ENCODE measurements at places on chromosomes 6 and 20.

GRCh38 chr20:25015986-25016385, 23.4 kb upstream of the APMAP start:
- DNase-seq, result no peak

DNA sequence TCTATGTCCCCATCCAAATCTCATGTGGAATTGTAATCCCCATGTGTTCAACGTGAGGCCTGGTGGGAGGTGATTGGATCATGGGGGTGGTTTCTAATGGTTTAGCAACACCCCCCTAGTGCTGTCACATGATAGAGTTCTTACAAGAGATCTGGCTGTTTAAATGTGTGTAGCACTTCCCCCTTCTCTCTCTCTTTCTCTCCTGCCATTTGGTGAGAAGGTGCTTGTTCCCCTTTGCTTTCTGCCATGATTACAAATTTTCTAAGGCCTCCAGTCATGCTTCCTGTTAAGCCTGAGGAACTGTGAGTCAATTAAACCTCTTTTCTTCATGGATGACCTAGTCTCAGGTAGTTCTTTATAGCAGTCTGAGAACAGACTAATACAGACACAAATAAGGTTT, 165.4 kb downstream of the OGFRL1 start:
- DNase-seq, result no peak

DNA sequence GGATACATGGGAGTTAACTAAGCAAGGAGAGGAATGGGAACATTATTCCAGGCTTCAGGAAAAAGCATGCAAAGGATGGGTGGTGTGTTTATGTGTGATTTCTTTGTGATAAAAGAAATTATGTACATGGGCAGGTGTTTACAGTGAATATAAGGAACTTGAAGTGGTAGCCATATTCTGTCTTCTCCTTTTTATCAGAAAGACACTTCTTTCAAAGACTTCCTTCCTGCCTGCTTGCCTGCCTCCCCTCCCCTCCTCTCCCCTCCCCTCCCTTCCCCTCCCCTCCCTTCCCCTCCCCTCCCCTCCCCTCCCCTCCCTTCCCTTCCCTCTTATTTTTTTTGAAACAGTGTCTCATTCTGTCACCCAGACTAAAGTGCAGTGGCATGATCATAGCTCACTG, 14.4 kb downstream of the CYB5R4 start:
- DNase-seq, result no peak

GRCh38 chr6:93418033-93418407, 1.3 kb downstream of the EPHA7 start:
- no peak for DNase-seq

GRCh38 chr6:14732844-14733757, 512.8 kb upstream of the JARID2 start:
- no peak for DNase-seq

- DNase-seq, result no peak
These were observed 14.4 kb downstream of the EXOC2 start for GRCh38 chr6:678520-678919.

GRCh38 chr6:110307368-110307767, 50.8 kb downstream of the METTL24 start:
- DNase-seq, result no peak

DNA sequence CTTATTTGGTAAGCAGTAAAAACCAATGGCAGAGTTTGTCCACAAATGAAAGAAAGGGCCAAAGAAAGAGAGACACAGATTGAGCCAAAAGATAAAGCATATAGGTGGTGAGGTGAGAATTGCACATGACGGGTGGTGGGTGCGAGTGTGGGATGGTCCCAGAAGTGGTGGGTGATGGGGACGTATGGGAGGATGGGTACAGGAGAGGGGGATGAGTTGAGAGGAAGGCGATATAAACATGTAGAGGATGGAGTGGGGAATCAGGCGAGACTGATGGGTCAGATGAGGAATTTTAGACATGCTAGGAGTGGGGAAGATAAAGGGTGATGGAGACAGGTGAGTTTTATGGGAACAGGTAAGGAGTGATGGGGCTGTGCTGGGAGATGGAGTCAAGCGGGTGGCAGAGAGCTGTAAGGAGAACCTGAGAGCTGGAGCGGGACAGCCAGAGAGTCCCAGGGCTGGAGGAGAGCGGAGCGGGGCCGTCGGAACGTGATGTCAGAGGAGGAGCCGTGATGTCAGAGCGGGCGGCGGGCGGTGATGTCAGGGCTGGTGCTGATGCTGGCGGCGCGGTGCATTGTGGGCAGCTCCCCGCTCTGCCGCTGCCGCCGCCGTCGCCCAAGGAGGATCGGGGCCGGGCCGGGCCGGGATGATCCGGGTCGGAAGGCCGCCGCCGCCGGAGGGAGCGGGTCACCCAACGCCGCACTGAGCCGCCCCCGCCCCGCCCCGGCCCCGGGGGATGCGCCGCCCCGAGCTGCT, at the start of gene TTBK1:
Gene TTBK1 (plus strand): TSS at position 574 of the 756 bp plus-strand sequence. CDS start 3,180 bp downstream, outside the sequence.
- peak; percentile 32 for DNase-seq

GRCh38 chr20:57396212-57396983, 5.2 kb downstream of the RBM38 start:
- DNase-seq, result no peak

DNA sequence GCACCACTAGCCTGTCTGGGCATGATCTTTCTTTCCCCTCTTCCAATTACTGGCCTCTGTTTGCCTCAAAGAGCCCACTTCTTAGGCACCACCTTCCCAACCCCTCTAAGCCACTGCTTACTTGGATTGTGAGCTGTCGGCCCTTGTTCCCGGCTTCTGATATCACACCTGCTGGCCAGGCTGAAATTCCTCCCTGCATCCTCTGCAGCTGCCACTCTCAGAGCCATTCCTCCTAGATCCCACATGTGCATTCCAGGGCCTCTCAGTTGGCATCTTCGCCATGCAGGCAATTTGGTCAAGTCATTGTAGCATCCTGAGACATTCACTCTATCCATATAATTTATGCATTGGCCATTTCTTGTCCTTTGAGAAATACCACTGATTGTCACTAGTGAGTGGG, 135.9 kb downstream of the OLIG3 start:
- no peak for DNase-seq

- no peak for DNase-seq
These were observed 45.1 kb downstream of the OGFRL1 start for GRCh38 chr6:71333697-71334096.

DNA sequence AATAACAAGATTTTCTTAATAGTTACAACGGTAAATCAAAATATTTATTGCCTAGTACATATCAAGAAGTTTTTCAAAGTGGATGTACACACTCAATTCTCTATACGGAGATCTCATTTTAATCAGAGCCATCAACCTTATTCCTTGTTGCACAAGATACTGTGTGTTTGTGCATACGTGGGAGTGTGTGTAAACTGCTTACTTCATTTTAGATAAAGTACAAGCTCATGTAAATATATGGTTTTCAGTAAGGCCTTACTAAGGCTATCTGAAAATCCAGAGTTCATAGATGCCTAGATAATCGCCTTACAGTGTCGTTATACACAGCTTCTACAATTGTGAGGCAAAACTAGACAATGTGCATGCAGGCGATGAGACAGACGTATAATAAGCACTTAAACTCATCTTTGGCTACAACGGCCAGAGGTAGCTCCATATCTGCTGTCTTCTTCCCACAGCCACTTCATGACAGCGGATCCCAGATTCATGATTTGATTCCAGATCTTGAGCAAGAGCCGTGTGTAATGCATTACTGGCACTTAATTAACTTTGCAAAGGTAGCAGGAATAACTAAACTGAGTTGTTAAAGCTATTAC, 2.5 kb downstream of the PERP start:
- no peak for DNase-seq

DNA sequence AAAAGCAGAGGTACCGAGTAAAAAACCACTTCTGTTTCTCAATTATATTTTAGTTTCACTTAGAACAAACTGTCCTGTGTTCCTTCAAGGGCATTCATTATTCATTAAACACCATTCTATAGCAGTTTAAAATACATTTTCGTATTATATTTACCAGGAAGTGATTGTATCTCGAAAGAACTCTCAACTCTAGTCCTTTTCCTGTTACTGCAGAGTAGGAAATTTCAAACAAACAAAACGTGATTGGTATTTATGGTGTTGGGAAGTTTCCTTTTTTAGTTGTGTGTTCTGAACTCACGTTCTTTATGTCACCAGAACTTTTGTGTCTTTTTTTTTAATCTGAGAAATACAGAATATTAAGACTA, 139.5 kb upstream of the BTBD3 start:
- no peak for DNase-seq

DNA sequence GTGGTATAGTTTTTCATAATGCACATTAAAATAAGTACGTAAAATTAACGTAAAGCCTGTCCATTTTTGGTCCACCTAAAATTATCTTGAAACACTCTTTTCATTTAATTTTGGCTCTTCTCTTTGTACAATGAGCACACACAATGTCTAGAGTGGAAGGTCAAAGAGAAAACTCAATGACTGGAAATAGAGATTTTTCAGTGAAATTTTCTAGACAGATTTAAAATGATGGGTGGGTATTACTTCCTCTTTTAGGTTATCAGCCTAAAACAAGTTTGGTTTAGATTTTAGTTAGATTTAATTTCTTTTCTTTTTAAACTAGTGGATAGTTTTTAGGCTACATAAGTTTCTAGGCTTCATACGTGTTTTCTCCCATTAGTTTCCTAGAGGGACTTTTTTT, 24.9 kb downstream of the DSE start:
- DNase-seq, result no peak

DNA sequence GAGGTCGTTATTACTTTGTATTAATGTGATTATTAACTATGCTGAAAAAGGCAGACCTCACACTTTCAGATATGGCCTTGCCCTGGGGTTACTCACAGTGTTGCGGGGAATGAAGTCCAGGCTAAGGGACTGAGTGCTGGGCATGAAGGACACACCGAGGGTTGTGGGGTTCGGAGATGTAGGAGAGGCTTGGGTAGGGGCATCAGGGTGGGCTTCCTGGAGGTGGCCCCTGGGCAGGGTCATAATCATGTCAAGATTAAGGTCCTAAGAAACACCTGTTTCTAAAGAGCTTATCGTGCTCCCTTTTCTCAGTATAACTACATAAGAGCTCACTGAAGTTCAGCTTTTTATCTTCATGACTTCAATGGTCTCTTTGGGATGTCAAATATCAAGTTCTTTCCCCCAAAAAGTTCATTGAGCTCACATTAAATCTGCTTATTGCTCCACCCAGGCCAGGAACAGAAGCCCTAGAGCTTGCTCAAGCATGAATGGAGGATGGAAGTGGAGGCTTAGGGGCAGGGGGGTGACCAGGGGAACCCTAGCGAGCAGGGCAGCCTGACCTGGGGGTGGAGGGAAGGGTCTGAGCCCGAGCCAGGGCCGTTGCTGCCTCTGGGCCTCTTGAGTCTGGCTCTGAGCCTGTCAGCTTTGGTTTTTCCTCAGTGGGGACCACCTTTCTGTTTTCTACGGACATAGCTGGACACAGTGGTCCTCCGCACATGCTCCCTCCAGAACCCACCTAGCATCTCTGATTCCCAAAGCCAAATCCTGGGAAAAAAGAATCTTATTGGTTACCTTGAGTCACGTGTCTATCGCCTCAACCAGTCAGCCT, 37.3 kb upstream of the TGM2 start:
- no peak for DNase-seq

DNA sequence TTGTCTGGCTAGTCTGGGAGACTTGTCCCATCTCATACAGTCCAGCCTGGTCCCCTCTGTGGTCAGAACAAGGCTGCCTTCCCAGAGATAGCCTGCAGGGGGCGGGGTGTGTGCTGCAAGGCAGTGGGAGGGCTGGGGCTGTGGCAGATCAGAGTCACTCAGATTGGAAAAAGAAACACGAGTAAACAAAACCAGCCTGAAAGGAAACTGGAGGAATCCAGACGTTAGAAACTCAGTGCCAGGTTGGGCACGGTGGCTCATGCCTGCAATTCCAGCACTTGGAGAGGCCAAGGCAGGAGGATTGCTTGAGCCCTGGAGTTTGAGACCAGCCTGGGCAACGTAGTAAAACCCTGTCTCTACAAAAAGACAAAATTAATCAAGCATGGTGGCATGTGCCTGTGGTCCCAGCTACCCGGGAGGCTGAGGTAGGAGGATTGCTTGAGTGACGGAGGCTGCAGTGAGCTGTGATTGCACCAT, 20.2 kb downstream of the LEMD2 start:
- DNase-seq, result peak; percentile 66

GRCh38 chr6:39347906-39348585, 25.5 kb upstream of the KCNK16 start:
- DNase-seq, result peak; percentile 31

DNA sequence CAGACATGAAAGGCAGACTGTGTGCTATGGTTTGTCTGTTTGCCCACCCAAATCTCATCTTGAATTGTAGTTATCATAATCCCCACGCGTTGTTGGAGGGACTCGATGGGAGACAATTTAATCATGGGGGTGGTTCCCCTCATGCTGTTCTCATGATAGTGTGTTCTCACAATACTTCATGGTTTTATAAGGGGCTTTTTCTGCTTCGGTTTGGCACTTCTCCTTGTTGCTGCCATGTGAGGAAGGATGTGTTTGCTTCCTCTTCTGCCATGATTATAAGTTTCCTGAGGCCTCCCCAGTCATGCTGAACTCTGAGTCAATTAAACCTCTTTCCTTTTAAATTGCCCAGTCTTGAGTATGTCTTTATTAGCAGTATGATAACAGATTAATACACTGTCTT, 47.2 kb upstream of the MICB start:
- no peak for DNase-seq

DNA sequence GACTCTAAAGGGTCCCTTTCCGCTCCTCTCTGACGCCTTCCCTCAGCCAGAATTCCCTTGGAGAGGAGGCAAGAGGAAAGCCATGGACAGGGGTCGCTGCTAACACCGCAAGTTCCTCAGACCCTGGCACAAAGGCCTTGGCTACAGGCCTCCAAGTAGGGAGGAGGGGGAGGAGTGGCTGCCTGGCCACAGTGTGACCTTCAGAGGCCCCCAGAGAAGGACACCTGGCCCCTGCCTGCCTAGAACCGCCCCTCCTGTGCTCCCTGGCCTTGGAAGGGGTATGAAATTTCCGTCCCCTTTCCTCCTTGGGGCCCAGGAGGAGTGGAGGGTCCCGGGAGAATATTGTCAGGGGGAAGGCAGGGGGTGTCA, 2.7 kb downstream of the VEGFA start:
- no peak for DNase-seq

DNA sequence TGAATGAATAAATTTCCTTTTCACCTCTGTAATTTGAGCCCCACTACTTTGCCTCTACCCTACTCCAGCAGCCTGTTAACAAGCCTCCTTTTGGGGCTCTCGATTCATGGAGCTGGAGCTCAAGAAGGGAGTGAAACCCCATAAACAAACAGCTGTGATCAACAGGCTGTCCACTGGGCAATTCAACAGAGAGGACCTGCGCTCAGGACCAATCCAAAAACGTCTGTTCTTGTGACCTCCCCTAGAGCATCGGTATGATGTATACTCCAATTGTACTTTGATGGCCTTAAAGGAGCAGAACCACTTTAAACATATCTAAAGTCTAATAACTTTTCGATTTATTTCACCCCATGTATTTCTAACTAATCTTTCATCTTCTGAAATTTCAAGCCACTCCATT, 37.4 kb downstream of the HIVEP2 start:
- peak; percentile 19 for DNase-seq

GRCh38 chr6:46821458-46821881, 28.3 kb downstream of the MEP1A start:
- DNase-seq, result no peak

- DNase-seq, result no peak
These were observed 1075.8 kb upstream of the MANEA start for GRCh38 chr6:94501516-94501915.

Data from T-helper 9 cell (primary cell).